Fibroblast of lung (primary cell): ENCODE measurements at places on chromosomes 7 and 10. TPM values are rescaled to one million over a fixed set of nuclear protein-coding genes. Genes with fewer than 3 reads are reported as not detected.

DNA sequence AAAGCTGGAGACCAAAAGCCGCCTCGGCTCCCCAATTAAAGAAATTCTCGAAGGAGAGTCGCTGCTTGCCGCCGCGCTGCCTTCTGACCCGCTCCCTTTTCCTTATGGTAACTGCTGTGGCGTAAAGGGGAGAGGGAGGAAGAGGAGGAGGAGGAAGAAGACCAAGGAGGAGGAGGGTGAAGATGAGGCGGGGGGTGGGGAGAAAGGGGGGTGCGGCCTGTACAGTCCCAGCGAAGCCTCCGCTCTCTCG is 388 bp downstream of the CNOT4 start:
- peak; percentile 61 for DNase-seq

DNA sequence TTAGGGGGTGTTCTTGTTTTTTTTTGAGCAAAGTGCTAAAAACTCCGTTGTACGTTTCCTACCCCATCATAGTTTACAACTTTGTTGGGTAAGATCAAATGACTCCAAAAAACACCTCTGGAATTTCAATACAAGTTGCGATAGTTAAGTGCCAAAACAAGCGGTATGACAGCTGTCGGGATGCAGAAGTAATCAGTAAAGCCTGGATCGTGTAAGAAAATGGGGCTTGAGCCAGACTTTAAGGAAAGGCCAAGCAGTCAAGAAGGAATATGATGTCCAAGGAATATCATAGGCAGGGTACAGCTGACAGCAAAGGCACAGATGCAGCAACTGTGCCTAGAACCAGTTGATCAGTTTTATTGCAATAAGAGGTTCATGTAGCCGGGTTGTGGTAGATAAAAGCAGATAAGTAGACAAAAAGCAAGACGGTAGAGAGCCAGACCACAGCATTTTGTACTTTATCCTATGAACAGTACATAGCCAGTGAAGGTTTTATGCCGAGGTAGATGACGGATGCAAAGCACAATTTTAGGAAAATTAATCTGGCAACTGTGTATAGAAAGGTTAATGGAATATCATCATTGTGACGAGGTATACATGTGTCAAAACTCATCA is 45.5 kb downstream of the UBE2H start:
- no peak for DNase-seq

DNA sequence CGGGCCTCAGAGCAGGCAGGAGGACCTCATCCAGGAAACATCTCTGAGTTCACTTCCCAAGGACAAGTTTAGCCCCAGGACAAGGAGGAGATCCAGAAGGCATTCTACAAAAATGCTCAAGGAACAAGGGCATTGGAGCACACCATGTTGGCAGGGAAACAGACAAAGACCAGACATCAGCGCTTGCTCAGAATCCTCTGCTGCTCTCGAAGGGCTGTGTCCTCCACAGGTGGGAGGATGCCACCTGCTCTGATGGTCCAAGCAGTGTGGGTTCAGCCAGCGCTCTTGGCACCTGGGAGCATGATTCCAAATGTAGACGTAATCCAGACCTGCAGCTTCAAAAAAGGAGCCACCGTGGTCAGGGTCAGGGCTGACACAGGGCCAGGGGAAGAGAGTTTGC is 160.7 kb downstream of the DPP6 start:
- DNase-seq = no peak

The TRIM74 gene
- not detected in 2 replicates for total RNA-seq

- DNase-seq = no peak
These were observed 32.0 kb upstream of the CXCL12 start for GRCh38 chr10:44416936-44417335.

DNA sequence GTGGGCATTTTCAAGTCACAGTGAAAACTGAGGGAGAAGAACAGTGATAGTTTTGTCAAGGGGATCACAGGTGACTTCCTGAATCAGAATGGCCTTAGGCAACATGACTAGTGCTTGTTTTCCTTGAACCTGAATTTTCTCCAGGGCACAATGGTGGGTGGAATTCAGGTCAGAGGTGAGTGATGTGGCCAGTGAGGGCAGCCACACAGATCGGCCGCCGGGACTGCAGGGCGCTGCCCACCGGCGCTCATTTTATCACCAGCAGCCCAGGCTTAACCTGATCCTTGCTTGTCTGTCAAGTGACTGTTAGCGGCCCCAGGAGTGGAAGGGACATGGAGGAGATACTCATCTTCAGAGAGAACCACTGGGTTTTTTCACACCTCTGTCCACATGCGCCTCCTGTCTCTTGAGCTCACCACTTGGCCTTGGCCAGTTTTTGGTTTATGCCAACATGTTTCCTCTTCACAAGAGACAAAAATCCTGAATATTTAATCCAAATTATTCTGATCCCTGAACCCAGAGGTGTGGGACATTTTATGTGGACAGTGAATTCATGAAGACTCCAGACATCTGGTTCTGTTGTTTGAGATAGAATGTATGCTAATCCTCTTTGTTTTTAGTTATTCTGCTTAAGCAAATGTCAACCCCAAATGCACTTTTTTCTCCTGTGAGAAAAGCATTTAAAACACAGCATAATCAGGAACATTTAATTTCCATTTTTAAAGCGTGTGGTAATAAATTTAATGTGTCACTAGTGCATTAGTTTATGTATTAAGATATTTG is 108.7 kb downstream of the DOCK1 start:
- DNase-seq = no peak

DNA sequence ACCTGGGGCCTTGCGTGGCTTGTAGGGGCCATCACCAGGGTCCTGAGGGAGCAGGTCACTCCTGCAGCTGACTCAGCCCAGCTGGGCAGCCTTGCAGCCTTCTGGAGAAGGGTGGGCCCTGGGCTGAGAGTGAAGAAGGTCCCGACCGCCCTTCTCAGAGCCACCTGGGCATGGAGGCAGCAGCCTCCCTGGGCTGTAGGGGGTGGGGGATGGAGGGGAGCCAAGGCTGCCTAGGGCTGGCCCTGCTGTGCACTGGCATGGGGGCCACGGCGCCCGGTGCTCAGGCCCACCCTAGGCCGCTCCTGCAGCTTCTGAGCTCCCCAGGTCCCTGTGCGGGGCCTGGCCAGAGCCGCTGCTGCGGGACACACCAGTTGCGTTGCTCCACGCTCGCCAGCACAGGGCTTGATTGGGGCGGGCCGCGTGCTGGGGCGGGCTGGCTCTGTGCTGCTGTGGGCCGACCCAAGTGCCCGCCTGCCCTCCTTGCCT is 63.6 kb upstream of the NKX6-2 start:
- no peak for DNase-seq

DNA sequence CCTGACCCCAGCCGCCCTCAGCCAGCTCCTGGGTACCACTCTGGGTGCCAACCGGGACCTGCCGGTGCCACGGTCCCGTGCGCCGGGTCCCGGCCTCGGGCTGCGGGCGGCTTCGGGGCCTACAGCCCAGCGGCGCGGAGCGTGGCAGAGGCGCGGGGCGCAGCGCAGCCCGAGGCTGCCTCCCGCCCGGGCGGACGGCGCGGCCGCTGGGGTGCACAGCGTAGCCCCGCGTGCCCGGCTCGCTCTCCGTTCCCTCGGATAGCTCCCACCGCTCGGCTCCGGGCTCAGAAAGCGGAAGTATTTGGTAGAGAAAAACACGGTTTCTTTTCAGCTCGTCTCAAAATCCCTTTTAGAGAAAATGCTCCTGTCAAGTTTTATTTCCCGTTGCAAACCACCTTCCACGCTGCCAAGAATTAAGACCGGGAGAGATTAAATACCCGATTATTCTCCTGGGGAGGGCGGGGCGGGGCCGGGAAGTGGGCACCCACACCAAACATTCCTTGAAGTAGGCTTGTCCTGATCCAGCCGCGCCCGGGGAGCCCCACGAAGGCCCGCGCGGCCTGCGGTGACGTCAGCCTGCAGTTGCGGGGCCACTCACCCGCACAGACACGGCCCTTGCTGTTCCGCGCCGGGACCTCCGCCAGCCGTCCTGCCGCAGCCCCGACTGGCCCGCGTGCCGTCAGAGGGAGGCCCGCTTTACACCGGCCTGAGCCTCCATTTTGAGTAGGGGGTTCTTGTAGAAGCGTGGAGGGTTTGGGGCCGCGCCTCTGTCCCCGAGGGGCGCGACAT is 7.2 kb downstream of the HOXA13 start:
- no peak for DNase-seq

The IGFBP3 gene
- total RNA-seq = 8.9 and 158 TPM in 2 replicates

DNA sequence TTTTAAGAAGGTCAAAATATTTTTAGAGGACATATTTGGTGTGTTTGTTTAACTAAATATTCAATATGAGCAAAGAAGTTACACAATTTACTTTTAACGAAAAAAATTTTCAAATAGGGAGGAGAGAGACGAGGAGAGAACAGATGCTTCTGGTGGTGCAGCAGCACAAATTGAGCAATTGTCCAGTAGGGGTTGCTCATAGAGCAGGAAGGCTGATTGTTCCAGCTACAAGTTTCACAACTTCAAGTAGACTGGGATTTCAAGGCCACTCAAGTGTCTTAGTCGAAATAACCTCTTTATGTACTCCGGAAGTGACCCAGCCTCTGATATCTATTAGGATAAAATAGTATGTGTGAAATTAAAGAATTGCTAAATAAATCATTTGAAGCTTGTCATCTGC is 197.9 kb downstream of the HDAC9 start:
- peak; percentile 73 for DNase-seq

The HKDC1 gene
- total RNA-seq = 1.8 and 2.1 TPM in 2 replicates

DNA sequence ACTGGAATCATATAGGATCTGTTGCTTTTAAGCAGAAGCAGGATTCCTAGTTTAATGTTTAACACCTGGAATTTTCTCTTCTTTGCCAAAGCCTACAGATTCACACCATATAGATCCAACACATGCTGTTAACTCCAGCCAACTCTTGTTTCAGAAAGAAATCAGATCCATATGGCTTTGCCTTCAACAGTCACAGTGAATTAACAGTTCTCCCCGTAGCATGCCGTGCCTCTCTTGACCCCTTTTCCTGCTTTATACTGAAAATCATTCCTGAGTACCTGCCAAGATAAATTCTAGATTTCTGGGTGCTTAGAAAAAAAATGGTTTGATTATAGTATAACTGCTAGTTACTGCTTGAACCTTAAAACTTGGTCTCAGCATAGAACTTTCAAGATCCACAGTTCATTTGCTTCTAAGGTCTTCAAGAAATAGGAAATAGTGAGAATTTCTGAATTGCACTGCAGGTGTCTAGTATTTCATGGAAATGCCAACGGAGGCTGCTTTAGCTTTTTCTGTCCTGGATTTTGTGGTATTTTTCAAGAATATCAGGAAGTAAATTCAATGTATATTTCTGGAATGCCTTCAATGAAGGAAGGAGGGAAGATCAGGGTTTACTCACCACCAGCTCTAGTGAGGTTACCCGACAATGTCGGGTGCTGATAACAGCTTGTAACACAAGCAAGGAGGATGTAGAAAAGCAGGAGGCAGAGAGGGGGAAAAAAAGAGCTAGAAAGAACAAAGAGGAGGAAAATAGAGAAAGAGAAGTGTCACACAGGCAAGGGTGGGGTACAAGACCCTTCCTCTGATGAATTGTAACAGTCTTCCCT is 6.6 kb downstream of the AASS start:
- DNase-seq = peak; percentile 51

GRCh38 chr7:70014472-70015177 is 416.4 kb downstream of the AUTS2 start:
- DNase-seq = no peak

The C10orf53 gene
- total RNA-seq = not detected in 2 replicates

The ASAH2 gene
- 0.51 and 0.99 TPM in 2 replicates for total RNA-seq
